ENCODE measurements at places on chromosomes 1 and 21. TPM values are rescaled to one million over a fixed set of nuclear protein-coding genes. Genes with fewer than 3 reads are reported as not detected.

- no peak for DNase-seq
These were observed 51.9 kb downstream of the DIPK1A start for GRCh38 chr1:92909321-92909720.

AUNIP gene
- 3.2 TPM for total RNA-seq

AMY1A gene
- not detected for total RNA-seq

- no peak for DNase-seq
These were observed 81.7 kb downstream of the DDX20 start for GRCh38 chr1:111837393-111837792.

DIO1 gene
- not detected for total RNA-seq

GRCh38 chr1:155321639-155322503 lies 1.2 kb downstream of the RUSC1 start:
- peak; percentile 9 for DNase-seq

SFN gene
- 0.13 TPM for total RNA-seq

DNA sequence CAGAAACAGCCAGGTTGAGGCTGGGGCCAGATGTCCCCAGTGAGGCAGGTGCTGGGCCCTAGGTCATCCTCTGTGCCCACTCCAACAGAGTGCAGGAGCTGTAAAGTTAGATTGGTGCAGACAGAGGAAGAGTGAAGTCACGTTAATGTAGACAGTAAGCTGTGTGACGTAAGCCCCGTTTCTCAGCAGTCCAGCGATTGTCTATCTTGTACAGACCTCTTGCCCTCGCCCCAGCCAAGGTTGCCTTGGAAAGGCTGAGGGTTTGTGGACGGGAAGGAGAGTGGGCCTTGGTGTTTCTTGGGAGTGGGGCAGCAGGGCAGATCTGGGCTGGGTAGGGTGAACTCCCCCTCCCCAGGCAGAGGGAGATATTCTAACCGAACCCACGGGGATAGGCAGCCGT lies 13.5 kb downstream of the FAAH start:
- no peak for DNase-seq

DNA sequence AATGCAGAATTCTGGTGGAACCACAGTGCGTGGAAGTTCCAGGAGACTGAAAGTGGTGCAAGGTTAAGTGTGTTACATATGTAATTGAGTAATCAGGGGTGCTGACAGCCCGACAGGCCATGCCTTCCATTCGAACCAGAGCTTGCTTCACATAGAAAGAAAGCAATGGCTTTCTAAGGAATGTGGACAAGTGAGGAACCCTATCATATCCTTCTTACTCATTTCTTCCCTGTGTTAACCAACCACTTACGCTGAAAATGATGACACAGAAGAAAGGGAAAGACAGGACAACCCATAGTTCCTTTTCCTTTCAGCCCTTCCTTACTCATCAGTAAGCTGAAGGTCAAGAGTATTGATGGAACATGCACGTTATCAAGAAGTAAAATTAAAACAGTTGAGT lies 48.1 kb upstream of the KCNA3 start:
- no peak for DNase-seq

DNA sequence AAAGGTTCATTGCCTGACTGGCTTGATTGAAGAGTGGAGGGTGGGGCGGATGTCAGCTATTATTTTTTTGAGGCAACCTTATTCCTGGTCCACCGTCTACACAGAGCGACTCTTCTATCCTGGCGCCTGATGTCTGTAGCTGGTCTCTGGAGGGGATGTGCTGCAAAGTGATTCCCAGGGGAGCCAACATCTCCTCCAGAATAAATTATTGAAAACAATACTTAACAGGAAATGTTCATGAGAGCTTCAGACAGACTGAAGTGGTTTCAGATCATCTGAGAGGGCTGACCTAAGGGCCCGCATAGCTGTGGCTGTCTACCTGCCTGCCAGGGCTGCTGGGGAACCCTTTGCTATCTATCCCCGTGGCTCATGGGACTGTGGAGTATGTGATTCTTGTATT lies 66.7 kb downstream of the TEX35 start:
- DNase-seq: no peak

POLR3C gene
- 21.2 TPM for total RNA-seq

GPR37L1 gene
- total RNA-seq: not detected

DNA sequence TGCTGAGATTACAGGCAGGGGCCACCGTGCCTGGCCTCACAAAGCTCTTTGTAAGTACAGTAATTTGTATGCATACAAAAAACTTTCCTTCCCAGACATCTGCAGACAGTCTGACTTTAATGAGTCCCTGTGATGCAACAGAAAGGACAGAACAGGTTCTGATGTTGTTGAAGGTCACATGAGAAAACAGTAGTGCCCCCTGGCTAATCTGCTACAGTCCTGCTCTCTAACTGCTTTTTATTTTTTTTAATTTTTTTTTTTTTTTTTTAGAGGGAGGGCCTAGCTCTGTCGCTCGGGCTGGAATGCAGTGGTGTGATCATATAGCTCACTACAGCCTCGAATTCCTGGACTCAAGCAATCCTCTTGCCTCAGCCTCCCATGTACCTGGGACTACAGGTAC lies 36.7 kb downstream of the ACBD3 start:
- DNase-seq: no peak

IQGAP3 gene
- 12.8 TPM for total RNA-seq

GRCh38 chr1:197327776-197328364 lies 59.8 kb downstream of the CRB1 start:
- no peak for DNase-seq

DNA sequence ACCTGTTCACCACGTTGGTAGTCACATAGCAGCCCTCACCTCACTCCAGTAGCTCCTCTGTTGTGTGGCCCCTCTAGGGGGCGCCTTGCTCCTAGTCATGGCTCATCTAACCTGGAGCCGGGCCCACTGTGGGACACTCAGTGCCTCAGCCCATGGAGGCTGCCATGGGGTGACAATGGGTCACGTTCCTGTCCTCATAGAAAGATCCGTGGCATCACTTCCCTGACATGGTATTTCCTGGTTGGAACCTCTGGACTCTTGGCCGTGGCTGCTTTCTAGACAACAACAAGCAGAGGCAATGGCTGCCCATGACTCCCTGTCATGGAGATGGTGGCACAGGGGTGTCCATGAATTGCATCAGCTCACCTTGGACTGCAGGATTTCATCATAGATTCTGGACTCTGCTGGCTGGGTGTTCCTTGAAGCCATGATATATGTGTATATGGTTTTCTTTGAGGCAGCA lies 27.5 kb upstream of the SLAMF6 start:
- no peak for DNase-seq

GRCh38 chr1:153742411-153743142 lies 14.7 kb downstream of the INTS3 start:
- no peak for DNase-seq

GRCh38 chr1:210089855-210090254 lies 142.7 kb upstream of the SERTAD4 start:
- no peak for DNase-seq

GRCh38 chr1:151197863-151198253 lies 494 bp upstream of the PIP5K1A start:
- peak; percentile 34 for DNase-seq

DNA sequence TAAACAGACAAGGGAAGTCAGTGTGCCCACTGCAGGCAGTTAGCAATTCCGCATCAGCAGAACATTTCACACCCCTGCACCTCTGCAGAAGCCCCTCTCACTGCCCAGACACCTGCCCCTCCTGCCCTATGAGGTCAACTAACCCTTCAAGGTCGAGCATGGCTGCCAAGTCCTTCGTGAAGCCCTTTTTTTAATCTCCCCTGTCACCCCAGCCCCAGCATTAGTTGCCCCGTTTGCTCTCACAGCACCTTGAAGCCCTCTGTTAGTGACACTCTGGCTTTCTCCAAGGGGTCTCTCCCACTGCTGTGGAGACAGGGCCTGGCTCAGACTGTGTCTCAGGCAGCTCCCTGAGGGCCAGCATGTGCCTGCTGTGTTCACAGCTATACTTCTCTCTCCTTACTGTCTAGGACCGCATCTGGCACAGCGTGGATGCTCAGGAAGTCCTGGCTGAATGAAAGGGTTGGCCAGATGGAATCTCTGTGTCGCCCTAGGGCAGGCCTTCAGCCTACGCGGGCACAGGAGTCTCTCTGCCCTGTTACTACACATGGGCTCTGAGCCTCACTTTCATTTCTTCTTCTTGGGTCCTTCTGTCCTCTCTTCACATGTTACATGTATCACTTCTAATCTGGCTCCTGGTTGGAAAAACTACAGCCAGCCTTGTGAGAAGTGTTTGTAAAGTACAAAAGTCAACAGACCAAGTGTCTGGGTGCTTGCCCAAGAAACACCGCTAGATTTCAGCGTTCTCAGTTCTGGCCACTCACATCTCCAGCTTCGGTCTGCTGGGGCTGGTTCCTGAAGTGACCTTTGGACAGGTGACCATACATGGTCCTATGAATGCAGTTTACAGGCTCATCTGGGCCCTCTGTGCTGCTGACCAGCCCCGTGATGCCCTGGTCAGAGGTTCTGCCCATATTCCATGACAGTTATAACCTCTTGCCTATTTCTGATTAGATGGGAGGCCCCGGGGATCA lies 19.7 kb downstream of the SLC2A1 start:
- no peak for DNase-seq

C1QTNF12 gene
- 0.25 TPM for total RNA-seq

DNA sequence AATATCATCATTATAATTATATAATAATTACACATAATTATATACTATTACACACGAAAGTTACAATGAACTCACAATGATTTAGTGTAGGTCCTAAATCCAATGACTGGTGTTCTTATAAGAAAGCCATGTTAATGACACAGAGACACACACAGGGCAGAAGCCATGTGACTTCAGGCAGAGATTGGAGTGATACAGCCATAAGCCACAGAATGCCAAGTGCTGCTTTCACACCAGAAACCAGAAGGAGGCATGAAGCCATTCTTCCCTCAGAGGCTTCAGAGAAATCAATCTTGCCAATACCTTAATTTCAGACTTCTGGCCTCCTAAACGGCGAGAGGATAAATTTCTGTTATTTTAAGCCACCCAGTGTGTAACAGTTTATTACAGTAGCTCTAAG lies 147.4 kb upstream of the KRTAP19-8 start:
- no peak for DNase-seq

C21orf58 gene
- 3.3 TPM for total RNA-seq

GRCh38 chr1:89786628-89787214 lies 34.1 kb upstream of the LRRC8D start:
- DNase-seq: no peak

- no peak for DNase-seq
These were observed 1.6 kb upstream of the ARTN start for GRCh38 chr1:43931711-43932660.

USH2A gene
- not detected for total RNA-seq

DNA sequence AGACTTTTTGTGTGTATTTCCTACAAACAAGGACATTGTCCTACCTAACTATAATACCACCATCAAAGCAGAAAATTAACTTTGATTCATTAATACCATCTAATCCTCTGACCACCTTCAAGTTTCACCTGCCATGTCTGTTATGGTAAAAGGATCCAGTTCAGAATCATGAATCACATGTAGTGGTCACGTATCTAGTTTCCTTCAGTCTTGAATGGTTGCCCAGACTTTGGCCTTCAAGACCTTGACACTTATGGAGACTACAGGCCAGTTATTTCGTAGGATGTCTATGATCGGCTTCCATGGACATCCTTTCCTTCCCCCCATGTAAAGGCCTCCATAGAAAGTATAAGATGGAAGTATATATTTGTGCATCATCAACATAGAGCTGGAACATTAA lies 10.4 kb upstream of the IFNAR2 start:
- DNase-seq: no peak

DNA sequence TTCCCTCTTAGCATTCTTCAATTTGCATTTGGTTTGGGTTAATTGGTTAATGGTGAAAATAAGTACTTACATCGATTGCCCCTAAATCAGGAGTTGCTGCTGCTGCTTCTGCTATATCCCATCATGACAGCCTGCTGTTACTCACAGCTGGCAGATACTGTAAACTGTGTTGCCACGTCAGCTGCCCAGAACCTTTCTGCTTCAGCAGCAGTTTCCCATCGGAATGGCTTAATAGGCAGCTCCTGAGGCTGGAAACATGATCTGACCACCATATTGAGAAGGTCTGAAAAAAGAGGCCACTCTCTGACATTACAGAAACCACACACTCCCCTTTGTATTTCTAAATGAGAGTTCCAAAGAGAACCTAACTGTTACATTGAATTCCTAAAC lies 14.3 kb upstream of the SEC16B start:
- peak; percentile 17 for DNase-seq

- DNase-seq: no peak
These were observed 110.1 kb downstream of the FOXD2 start for GRCh38 chr1:47547753-47548573.

DNA sequence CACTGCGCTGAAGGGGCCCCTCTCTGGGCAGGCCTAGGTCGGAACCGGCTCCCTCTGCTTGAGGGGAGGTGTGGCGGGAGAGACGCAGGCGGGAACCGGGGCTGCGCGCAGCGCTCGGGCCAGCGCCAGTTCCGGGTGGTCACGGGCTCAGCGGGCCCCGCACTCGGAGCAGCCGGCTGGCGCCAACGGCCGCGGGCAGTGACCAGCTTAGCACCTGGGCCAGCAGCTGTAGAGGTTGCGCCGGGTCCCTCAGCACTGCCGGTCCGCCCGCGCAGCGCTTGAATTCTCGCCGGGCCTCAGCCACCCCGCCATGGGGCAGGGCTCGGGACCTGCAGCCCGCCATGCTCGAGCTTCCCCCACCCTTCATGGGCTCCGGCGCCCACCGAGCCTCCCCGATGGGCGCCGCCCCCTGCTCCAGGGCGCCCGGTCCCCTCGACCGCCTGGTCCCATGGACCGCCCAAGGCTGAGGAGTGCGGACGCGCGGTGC lies 254.6 kb downstream of the COL11A1 start:
- no peak for DNase-seq

HSPA13 gene
- total RNA-seq: 36.3 TPM

DNA sequence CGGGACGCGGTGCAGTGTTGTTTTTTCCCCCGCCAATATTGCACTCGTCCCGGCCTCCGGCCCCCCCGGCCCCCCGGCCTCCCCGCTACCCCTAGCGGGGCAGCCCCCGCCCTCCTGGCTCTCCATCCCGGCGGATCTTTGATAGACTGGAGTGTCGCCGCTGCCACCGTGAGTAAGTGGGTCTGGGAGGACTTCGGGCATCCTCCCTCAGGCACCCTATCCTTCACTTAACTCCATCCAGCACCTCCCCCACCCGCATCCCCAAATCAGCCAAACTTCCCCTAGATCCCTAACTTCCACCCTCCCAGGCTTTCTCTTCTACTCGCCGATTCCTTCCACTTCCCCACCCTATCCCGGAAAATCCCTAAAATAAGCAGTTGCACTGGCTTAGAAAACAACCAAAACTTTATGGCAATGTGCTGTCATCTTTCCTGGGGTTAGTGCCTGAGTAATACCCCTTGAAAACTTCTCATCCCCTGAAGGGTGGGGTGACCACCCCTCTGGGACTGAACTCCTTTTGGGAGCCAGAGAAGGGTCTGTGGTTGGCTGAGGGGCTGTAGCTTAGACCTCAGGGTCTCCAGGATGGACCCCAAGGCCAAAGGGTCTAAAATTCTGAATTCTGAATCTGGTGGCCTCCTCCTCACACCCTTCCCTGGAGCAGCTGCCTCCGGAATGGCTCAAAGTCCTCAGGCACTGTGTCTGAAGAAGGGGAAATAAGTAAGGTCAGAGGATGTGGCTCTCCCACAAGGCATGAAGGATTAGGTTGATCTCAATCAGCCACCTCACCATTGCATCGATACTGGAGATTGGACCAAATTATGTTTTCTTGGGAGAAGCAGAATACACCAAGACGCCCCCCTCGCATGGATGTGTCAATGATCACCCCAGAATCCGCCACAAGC lies 12.2 kb downstream of the THBS3 start:
- no peak for DNase-seq

ST6GALNAC3 gene
- total RNA-seq: 45.5 TPM

- no peak for DNase-seq
These were observed 104.1 kb downstream of the NTNG1 start for GRCh38 chr1:107244709-107245500.

Measured in dermis microvascular lymphatic vessel endothelial cell (primary cell).